ENCODE measurements at places on chromosomes 7 and 10.
A peak's percentile ranks its signal among the peaks of the same experiment; 100 is the strongest.

DNA sequence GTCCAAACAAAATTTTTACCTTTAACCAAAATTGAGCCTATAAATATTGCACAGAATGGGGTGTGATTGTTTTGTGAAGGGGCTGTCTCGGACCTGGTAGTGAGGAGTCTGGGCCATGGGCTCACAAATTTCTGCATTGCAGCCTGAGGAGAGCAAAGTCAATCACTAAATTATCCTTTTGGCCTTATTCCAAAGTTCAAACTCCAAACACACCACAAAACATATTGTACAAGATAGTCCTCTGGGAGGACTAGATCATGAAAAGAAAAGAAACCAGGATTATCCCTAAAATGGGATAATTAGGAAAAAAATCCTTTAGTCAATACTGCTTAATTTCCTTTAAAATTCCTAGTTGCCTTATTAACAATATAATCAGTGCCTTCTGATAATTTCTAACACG lies 115.5 kb downstream of the BUB3 start:
- DNase-seq = peak; percentile 65

GRCh38 chr7:19117091-19117869 lies at the start of gene TWIST1:
TSS of gene TWIST1 (minus strand) at chr7:19117636. CDS start at chr7:19117321, 315 bp downstream.
- DNase-seq = no peak

GRCh38 chr10:78304091-78305045 lies 270.7 kb downstream of the RPS24 start:
- DNase-seq = no peak

- DNase-seq = no peak
Observed at GRCh38 chr7:30246392-30246791, 38.0 kb upstream of the ZNRF2 start.

- no peak for DNase-seq
Observed at GRCh38 chr7:120733143-120733542, 124.8 kb downstream of the TSPAN12 start.

- no peak for DNase-seq
Observed at GRCh38 chr7:103805346-103805745, 184.1 kb downstream of the RELN start.

DNA sequence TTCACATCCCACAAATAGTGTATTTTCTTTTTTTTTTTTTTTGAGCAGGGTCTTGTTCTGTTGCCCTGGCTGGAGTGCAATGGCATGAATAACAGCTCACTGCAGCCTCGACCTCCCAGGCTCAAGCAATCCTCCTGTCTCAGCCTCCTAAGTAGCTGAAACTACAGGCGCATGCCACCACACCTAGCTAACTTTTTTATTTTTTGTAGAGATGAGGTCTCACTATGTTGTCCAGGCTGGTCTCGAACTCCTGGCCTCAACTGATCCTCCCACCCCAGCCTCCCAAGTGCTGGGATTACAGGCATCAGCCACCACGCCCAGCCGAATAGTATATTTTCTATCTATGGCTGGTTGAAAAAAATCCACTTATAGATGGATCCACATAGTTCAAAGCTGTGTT lies 12.5 kb downstream of the EZH2 start:
- no peak for DNase-seq

DNA sequence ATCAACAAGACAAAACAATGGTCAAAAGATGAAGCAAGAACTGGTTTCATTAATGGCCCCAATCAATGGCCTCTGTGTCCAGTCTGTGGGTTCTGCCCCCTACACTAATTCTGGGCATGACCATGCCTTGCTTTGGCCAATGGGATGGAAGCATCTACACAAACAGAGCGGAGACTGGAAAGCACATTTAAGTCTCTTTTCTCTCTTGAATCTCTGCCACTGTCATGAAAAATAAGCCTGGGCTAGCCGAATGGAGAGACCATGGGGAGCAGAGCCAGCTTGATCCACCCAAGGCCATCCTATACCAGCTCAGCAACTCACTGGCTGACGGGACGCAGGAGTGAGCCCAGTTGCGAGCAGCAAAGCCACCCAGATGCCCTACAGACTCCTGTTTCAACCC lies 30.9 kb downstream of the ANKRD16 start:
- no peak for DNase-seq

- DNase-seq = no peak
Observed at GRCh38 chr10:71216363-71216695, 4.0 kb downstream of the UNC5B start.

- DNase-seq = no peak
Observed at GRCh38 chr7:159019111-159019510, 125.6 kb downstream of the VIPR2 start.

DNA sequence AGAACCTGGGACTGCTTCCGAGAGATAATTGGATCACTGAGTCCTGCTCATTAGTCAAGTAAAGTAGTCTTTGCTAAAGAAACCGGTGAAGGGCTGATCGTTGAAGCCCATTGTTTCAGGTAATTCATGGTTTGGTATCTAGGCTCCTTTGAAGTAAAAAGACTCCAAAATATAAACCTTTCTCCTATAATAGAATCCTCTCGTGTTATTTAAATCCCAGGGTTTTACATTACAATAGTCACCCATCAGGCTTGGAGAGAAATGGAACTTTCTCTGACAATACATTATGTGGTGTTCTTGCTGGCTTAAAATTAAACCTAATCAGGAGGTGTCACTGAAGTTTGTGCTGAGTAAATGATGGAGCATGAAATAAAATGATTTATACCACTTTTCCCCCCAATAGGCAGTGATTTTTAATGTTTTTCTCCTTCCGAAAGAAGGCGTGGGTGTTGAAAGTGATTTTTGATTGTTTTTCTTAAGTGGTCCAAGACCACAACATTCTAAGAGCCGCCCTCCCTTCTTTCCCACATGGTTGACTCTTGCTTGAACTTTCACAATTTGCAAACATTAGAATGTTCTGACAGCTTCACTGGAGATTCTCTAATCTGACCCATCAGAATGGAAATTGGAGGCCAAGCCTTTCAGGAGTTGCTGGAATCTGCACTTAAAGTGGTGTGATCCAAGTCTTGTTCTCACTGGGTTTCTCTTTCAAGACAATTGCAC lies 44.2 kb downstream of the LRMDA start:
- no peak for DNase-seq

- DNase-seq = no peak
Observed at GRCh38 chr7:75842836-75843446, 29.3 kb upstream of the CCL24 start.

DNA sequence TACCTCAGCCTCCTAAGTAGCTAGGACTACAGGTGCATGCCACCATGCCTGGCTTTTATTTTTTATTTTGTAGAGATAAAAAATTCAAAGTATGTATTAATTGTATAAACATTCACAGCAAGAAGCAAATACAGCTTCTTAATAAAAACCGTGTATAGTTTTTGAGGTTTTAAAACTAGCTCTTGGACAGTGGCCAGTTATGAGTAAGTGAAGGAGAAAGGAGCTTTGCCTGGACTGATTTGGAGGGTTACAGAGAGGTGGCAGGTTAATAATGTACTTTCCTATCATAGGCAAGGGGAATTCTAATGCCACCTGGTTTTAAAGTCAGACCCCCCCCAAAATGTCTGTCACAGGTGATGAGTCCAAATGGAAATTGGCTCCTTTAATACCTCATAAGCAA lies 43.4 kb downstream of the ZNRF2 start:
- no peak for DNase-seq

- DNase-seq = no peak
Observed at GRCh38 chr7:80622541-80622940, 15.9 kb upstream of the CD36 start.

DNA sequence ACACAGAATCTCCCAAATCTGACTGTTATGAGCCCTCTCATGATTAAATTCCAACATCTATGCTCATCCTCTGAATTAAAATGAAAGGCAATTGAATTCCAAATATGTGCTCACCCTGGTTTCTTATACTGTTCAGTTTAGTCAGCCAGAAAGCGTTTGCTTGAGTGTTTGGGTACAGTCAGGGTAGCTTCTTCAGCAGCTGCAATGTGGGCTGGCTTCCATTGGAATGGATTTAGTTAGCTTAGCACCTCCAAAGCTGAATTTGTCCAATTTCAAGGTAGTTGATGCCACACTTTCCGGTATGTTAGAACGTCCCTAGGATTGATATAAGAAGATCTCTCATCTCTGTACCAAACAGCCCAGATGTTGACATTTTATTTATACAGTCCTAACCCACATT lies 9.3 kb downstream of the KLHL7 start:
- DNase-seq = no peak

GRCh38 chr10:106826716-106827115 lies 337.8 kb downstream of the SORCS1 start:
- DNase-seq = no peak

- DNase-seq = no peak
Observed at GRCh38 chr7:142327628-142328405, 70.0 kb upstream of the PRSS58 start.

GRCh38 chr7:55244006-55244745 lies 121.0 kb upstream of the LANCL2 start:
- no peak for DNase-seq

- DNase-seq = no peak
Observed at GRCh38 chr10:1963341-1963740, 226.0 kb upstream of the ADARB2 start.

DNA sequence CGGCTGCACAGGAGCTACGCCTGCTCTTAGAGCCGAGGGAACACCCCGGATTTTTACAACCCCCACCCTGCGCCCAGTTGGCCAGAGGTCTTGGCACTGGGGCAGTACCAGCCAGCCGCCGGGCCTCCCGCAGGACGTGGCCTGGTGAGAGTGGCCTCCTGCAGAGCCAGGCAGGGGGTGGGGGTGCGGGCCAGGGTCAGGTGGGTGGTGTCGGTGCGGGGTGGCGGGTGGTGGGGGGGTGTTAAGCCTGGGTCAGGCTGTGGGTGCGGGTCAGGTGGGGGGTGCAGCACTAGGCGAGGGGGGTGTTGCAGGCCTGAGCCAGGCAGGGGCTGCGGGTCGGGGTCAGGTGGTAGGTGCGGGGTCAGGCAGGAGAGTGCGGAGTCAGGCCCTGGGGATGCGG lies 647 bp downstream of the ECHS1 start:
- no peak for DNase-seq

- no peak for DNase-seq
Observed at GRCh38 chr10:115049318-115049717, 43.8 kb upstream of the ATRNL1 start.

GRCh38 chr10:73251683-73252444 lies 580 bp downstream of the MRPS16 start:
- DNase-seq = no peak

GRCh38 chr7:112449353-112449752 lies 907 bp upstream of the IFRD1 start:
- DNase-seq = no peak

GRCh38 chr7:108385834-108386422 lies 70.3 kb downstream of the NRCAM start:
- DNase-seq = no peak

Data from NCI-H1436 treated with DMSO at 0.1 percent for 48 hours (cell line).